Kasumi-1 (cell line): ENCODE measurements at places on chromosomes 1 and 21.

- DNase-seq, result no peak
Observed at GRCh38 chr1:49651136-49651535, 372.6 kb downstream of the AGBL4 start.

- no peak for DNase-seq
Observed at GRCh38 chr1:67146539-67146938, 11.8 kb upstream of the C1orf141 start.

GRCh38 chr1:234722904-234723720, 113.1 kb upstream of the IRF2BP2 start:
- peak; percentile 89 for DNase-seq

DNA sequence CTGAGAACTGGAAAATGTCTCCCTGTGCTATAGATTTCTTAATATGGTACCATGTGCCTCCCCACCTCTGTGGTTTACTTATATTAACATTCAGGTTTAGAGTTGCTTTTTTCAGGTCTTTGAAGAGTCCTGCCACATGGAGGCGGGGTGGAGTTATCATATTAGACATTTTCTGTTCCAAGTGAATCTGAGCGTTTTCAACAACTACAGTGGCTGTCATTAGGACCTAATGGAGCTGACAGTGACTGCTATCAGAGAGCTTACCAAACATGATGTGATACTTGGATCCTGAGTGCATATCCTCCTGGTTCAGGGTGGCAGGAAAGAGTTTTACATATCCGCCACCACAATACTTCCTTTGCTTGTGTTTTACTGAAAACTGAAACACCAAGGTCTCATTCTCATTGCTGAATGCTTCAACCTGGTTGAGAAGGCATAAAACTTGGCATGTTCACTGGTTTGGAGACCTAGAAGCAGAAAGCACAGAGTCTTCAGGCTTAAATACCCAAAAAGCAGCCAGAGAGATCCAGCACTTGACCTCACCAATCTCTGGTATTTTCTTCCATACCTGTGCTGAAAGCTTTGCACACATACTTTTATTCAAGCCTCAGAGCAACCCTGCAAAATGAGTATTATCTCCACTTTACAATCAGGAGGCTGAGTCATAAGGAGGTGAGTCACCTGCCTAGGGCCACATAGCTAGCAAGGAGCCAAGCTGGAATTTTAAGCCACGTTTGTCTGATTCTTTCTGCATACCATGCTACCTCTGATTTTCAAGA, 47.4 kb upstream of the OSBPL9 start:
- DNase-seq, result peak; percentile 94

- no peak for DNase-seq
Observed at GRCh38 chr1:218748071-218748470, 402.9 kb downstream of the TGFB2 start.

DNA sequence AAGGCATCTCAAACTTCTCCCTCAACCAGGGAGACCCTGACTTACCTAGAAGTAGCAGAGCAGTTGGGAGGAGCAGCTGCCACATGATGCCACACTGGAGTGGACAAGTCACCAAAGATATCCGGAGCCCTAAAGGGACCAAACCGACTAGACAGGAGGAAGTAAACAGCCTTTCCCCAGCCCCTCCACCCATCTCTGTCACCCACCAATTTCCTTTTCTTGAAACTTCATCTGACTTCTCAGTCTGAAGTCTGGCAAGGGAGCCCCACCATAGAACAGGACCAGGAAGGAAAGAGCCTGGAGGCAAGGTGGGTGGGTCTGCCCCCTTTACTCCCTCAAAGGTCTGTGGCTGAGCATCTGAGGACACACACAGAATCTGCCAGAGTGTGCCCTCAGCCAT, at the start of gene FCGR3A:
FCGR3A (minus strand) TSS at position 167 of the 400 bp plus-strand sequence; CDS start at position 85, 82 bp downstream.
- DNase-seq, result no peak

- no peak for DNase-seq
Observed at GRCh38 chr1:219138747-219139146, 34.9 kb upstream of the LYPLAL1 start.

DNA sequence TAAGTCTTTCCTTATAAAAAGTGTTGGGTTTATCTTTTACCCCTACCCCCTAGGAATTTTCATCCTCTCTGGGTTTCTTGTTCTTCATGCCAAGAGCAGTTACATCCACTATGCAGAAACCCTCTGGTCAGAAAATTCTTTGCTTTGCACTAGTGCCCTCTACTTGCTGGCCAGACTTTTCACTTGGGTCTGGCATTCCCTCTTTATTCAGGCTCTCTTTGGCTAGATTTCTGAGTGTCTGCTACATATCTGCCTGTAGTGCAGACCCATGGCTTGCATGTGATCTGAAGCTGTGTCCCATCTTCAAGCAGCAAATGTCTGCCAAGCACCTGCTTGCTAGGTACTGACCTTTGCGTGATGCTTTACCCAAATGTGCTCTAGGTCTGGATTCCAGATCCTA, 237.0 kb downstream of the GPATCH2 start:
- no peak for DNase-seq

DNA sequence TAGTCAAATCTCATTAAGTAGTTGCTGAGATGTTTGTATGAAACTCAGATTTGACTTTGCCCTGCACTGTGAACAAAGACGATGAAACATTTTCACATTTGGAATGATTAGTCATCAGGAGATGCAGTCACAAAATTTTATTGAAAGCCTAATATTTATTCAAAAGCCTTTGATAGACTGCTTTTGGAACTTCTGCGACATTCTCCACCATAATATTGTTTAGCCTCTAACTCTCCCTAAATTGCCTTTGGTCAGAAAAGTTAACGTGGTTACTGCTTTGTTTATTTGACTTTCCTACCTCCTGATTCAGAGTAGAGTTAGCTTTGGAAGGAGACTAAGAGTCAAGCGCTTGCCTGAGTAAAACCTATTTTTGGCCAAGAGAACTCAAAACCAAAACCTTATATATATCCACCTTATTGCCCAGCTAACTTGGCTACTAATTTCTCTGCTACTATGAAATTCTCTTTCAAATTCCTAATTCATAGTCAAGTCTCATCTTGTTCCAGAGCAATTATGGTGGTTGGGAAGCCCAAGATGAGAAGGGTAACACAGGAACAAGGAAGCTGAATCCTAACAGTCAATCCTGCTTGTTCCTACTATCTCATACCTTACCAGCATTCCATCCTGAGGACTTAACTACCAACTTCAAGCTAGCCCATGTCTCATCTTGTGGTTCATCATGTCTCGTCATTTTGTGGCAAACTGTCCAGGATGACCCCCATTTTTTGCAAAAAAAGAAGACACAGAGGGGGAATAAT, 429.6 kb downstream of the USP25 start:
- no peak for DNase-seq
